ENCODE measurements at places on chromosomes 11 and 22.

- DNase-seq, result no peak
Observed at GRCh38 chr22:24485170-24485569, 10.0 kb upstream of the UPB1 start.

DNA sequence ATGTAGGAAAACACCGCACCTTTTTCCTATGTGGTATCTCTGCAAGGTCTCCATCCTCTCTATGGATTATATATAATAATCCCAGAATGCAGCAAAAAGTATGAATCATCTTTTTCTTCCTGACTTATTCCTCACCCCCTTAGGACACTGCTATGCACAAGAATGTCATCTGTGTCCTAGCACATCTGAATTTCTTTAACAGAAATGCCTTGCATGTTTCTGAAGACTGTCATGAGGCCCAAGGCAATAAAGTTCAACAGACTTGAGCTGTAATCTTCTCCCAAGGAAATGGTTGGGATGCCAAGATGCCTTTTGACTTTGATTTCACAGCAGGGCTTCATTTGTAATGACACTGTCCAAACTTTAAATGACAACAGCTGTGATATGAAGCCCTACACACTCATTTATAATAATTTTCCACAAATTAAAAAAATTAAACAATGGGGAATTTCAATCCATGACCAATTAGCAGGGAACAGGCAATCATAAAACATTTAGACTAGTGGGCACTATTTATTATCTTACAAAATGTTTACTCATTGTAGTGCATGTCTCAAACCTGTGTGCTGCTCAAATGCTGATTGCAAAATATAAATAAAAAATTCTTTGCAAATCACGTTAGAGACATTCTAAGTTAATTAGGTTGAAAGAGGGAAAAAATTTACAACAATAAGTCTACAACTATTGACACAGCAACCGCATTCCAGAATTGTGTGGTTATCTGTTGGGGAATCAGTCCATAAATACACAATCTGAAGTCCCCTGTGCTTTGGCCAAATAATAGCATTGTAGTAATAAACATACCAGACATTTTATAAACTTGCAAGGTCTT, 242.3 kb downstream of the SWAP70 start:
- DNase-seq, result no peak

GRCh38 chr22:23773483-23774113, 949 bp downstream of the MMP11 start:
- DNase-seq, result no peak

GRCh38 chr11:32385998-32386397, 49.3 kb downstream of the WT1 start:
- DNase-seq, result no peak

DNA sequence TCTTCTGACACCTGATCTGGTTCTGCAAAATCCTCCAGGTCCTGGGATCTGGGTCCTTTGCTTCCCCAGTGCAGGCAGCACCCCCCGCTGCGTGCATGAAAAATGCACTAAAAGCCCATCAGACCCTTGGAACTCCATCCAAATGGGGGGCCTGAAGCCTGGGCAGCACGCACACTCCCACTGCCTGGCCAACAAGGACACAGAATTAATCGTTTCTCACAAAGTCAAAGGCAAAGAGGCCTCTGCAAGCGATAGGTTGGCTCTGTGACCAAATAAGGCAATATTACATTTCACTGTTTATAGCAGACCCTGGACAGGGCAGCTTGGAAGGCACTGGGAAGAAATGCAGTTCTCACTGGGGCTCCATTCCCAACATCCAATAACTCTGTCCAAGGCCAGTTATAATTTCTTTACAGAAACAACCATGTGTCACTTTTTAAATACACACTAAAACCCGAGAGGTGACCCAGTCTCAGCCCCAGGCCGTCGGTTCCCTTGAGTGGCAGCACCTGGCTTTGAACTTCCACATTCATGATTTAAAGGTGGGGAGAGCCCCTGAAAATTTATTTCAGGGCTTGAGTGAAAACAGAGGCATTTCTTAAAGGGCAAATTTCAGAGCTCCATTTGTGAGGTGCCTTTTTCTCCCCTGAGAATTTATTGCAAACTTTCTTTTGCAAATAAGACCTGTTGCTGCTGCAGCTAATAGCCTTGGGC, 114.4 kb upstream of the ANO1 start:
- no peak for DNase-seq

GRCh38 chr11:127639916-127640315, 639.3 kb upstream of the KIRREL3 start:
- no peak for DNase-seq

- DNase-seq, result peak; percentile 4
Observed at GRCh38 chr11:3208272-3208671, 10.3 kb downstream of the MRGPRG start.

GRCh38 chr11:6505577-6506240, 8.6 kb downstream of the DNHD1 start:
- DNase-seq, result no peak

- DNase-seq, result no peak
Observed at GRCh38 chr11:115133475-115134209, 370.6 kb downstream of the CADM1 start.

GRCh38 chr22:42078469-42079318, 806 bp upstream of the SMDT1 start:
- DNase-seq, result no peak

DNA sequence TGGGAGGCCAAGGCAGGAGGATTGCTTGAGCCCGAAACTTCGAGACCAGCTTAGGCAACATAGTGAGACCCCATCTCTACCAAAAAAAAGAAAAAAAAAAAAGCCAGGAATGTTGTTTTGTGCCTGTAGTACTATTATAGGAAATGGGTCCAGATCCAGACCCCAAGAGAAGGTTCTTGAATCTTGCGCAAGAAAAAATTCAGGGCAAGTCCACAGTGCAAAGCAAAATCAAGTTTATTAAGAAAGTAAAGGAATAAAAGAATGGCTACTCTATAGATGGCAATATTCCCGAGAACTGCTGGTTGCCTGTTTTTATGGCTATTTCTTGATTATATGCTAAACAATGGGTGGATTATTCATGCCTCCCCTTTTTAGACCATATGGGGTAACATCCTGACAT, 51.2 kb upstream of the RDX start:
- no peak for DNase-seq
